ENCODE measurements at places on chromosomes 5 and 9. TPM values are rescaled to one million over a fixed set of nuclear protein-coding genes. Genes with fewer than 3 reads are reported as not detected.

ENTR1 gene
- 23.1 TPM for total RNA-seq

UBLCP1 gene
- 15.9 TPM for total RNA-seq

OR1J2 gene
- total RNA-seq, result not detected

PCDHGA5 gene
- 9.7 TPM for total RNA-seq

NRARP gene
- 11.7 TPM for total RNA-seq

C9orf153 gene
- not detected for total RNA-seq

GRCh38 chr9:36443581-36443980 lies 43.5 kb upstream of the RNF38 start:
- no peak for DNase-seq

GRCh38 chr9:21266733-21267484 lies 27.1 kb upstream of the IFNA14 start:
- DNase-seq, result no peak

- DNase-seq, result no peak
Measured at GRCh38 chr5:59790776-59791475, 102.6 kb downstream of the PDE4D start.

DNA sequence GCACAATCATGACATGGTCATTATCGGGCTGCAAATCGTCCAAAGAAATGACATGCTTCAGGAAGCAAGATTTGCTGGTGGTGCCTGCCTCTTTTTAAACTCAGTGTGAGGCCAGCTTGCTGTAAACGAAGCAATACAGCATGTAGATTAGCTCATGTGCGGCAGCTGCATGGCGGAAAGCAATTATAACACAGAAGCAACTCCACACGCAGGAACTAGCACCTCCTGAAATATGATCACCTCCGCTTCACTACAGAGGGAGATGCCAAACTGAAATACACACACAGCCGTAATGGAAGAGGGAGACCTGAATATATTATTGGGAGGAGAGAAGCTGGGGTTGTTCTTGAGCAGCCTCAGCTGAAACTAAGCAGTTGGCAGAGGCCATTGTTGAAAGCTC lies 312.5 kb downstream of the PSAT1 start:
- no peak for DNase-seq

DNA sequence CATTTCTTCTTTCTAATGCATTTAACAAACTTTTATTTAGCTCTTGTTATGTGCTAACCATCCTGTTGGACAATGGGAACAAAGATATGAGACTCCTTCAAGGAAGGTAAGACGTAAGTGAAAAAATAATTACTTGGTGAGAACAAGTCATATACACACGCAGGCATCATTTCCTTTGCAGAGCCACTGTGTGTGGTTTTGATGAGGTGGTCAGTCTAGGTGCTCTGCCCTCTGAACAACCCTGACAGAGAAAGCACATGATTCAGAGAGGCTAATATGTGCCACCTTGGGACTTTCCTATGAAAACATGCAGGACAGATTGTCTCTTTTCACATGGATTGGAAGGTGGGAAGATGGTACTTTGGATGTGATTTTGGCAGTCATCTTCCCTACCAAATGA lies 1162.5 kb upstream of the DMAC1 start:
- DNase-seq, result no peak

GRCh38 chr9:80775530-80775929 lies 913.8 kb downstream of the TLE1 start:
- no peak for DNase-seq

DNA sequence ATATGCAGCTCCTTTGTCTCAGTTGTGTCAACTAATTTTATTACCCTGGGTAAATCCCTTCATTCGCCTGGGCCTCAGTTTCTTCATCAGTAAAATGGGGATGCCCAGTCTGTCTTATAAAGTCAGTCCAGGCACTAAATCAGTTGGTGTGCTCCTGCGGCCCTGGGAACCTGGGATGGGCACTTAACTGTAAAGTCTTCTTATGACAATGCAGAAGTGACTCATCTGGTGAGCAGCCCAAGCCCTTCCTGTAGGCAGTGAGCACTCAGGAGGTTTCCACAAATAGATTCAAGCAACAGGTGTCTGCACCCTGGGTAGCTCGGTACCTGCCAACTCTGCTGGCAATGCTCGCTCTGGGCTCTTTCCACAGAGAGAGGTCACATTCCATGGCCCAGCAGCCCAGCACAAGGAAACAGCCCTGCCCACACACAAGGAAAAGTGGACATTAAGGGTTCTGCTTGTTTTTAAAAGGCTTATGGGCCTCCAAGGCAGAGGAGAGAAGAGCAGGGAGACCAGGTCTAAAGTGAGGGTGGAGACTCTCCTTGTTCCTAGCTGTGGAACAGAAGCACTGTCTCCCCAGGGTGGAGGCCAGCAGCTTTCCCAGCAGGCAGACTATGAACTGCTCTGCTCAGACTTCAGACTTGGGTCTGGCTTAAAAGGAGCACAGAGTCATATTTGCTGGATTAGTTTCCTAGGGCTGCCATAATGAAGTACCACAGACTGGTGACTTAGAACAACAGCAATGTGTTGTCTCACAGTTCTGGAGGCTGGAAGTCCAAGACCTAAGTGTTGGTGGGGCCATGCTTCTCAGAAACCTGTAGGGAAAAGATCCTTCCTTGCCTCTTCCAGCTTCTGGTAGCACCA lies 89.7 kb upstream of the ADRA1B start:
- no peak for DNase-seq

DNA sequence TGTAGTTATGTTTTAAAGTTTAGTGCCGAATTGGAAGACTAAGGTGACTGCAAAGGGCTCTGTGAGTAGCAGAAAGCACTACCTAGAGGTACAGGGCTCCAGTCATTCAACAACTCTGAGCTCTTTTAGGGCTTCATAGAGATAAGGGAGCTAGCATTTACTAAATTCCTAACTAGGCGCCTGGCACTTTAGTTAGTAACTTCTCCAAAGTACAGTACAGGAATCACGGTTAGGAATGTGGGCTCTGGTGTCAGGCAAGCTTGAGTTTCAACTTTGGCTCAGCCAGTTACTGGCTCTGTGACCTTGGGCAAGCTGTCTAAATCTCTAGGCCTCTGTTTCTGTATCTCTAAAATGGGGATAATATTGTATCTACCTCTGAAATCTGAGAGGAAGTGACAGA lies 115.3 kb downstream of the SLIT3 start:
- DNase-seq, result no peak

GRCh38 chr9:16029796-16030363 lies 477.0 kb downstream of the CCDC171 start:
- DNase-seq, result no peak

- DNase-seq, result no peak
Measured at GRCh38 chr9:105693435-105694189, 729 bp upstream of the TMEM38B start.

- DNase-seq, result no peak
Measured at GRCh38 chr9:136117291-136117915, 1.3 kb downstream of the TMEM250 start.

Measured in cardiac septum (tissue), 1 donor.